HTR-8/SVneo (cell line): ENCODE measurements at places on chromosomes 16 and 17.
A peak's percentile ranks its signal among the peaks of the same experiment; 100 is the strongest.

DNA sequence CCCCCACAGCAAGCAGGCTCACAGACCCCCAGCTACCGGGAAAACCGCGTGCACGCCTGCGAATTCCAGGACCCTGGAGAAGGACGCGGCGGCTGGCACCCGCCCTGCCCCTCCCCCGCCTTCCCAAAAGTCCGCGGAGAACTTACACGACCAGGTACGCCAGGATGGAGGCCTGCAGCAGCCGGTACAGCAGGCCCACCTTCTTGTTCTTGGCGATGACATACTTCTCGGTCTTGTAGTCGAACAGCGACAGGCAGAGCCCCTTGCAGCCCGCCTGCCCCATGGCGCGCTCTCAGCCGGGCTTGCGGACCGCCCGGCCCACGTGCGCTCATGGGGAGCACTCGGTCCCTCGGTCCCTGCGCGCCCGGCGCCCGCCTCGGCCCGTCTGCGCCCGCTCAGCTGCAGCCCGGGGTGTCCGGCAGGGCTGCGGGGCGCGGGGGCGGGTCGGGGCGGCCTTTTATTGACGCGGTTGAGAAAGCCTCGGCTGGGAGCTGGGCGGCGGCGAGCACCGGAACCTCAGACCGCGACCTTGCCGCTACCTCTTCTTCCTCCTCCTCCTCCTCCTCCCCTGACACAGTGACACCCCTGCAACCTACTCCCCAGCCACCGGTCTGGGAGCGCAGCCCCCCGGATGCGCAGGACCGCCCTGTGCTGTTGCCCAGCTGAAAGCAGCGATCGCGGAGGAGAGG, at the start of gene P2RX5:
Gene P2RX5 (minus strand): TSS at position 433 of the 689 bp plus-strand sequence. CDS start 150 bp downstream, at position 283.
- DNase-seq, result no peak

GRCh38 chr17:47733674-47734410, 806 bp downstream of the TBX21 start:
- no peak for DNase-seq

DNA sequence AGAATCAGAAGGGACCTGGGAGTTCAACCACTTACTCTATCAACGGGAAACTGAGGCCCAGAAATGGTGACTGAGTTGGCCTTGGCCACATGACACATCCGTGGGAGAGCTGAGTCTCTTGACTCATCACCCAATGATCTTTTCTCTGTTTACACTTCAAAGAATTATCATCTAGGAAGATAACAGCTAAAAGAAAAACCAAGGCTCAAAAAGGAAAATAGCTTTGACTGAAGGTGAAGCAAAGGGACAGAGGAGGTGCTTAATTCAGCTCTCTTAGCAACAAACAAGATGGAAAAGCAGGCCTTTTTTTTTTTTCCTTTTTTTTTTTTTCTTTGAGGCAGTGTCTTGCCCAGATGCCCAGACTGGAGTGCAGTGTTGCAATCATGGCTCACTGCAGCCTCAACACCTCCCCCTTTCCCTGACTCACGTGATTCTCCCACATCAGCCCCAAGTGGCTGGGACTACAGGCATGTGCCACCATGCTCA, 16.7 kb downstream of the ERCC4 start:
- DNase-seq, result no peak

DNA sequence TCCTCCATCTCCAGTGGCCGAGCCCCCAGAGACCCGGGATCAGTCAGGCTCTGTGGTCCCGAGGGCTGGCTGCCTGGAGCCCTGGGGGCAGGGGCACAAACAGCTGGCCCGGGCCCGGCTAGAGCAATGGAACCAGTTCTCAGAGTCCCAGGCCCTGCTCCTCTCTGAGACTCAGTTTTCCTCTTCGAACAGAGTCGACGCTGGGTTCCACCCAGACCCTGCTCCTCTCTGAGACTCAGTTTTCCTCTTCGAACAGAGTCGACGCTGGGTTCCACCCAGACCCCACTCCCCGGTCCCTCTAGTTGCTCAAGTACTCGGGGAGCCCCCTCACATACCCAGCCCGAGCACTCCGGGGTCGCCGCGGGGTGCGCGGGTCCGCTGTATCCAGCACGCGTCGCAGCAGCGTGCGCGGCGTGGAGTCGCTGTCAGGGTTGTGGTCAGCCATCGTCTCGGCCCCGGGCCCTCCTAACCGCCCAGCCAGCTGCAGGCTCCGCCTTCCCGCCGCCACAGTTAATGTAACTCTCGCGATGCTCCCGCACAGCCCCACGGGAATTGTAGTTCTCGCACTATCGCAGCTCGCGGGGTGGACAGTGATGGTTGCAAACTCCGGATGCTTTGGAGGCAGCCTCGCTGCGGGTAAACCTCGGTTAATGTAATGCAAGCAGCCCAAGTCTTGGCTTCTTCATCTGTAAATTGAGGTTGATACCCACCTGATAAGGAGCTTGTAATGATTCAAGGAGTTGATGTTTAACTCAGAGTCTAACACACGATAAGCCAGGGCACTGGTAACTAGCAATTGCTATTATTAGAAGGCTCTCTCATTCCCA, 8.5 kb upstream of the THAP11 start:
- peak; percentile 98 for DNase-seq

- DNase-seq, result no peak
Observed at GRCh38 chr17:68993112-68993511, 37.9 kb upstream of the ABCA8 start.

- no peak for DNase-seq
Observed at GRCh38 chr16:79599837-79600637, 500 bp downstream of the MAF start.

GRCh38 chr16:89365044-89365467, 125.3 kb downstream of the ANKRD11 start:
- DNase-seq, result no peak

GRCh38 chr17:4594931-4595684, 10.8 kb downstream of the SMTNL2 start:
- DNase-seq, result no peak

DNA sequence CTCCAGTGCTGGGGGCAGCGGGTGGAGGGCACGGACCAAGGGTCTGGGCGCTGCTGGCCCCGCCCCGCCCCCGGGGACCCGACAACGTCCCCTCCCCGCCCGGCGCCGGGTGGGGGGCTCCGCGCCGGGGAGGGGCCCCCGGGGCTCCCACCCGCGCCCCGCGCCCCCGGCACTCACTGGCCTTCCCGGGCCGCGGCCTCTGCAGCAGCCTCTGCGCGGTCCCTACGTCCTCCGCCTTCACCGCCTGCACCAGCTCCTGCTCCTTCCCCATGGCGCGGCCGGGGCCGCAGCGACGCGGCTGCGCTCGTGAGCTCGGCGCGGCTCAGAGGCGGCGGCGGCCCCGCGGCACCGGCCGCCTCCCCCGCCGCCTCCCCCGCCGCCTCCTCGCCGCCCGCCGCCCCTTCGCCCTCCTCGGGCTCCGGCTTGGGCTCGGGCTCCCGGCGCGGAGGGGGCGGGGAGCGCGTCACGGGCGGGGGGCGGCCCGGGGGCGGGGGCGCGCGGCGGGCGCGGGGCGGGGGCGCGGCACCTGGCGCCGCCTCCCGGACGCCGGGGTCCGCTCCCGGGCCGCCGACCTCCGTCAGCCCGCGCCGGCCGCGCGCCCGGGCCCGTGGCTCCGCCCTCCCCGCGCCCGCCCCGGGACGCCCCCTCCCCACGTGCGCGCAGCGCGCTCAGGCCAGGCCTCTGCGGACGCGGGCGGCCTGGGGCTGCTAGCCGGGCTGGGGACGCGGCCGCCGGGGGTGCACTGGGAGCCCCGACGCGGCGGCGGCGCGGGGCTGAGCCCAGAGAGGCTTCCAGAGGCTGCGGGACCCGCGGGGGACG, at the start of gene CASKIN1:
Gene CASKIN1 (minus strand): TSS at position 444 of the 819 bp plus-strand sequence. CDS start 173 bp downstream, at position 271.
- DNase-seq, result no peak

- no peak for DNase-seq
Observed at GRCh38 chr16:77822661-77823060, 34.3 kb downstream of the VAT1L start.

- DNase-seq, result no peak
Observed at GRCh38 chr16:16073001-16073545, 123.7 kb downstream of the ABCC1 start.

DNA sequence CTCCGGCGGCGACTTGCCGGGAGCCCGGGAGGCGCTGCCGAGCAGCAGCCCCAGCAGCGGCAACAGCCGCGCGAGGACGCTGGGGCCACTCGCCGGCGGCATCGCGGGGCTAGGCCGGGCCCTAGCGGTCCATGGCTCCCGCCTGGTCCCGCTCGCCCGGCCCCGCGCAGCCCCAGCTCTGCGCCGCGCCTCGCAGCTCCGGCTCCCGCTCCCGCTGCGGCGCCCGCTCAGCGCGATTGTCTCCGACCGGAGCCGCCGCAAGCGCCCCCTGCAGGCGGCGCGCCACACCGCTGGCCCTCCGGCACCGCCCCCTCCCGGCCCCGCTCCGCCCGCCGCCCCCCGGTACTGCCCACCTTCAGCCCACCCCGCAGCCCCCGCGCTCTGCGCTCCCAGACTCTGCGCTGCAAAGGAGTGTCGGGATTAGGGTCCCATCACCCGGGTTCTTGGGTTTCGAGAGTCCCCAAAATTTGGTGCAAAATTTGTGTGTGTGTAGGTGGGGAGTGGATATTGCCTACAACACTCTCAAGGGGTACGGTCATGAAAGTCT, at the start of gene FAM171A2:
Gene FAM171A2 (minus strand): TSS at position 241 of the 547 bp plus-strand sequence. CDS start 139 bp downstream, at position 102.
- DNase-seq, result peak; percentile 82

DNA sequence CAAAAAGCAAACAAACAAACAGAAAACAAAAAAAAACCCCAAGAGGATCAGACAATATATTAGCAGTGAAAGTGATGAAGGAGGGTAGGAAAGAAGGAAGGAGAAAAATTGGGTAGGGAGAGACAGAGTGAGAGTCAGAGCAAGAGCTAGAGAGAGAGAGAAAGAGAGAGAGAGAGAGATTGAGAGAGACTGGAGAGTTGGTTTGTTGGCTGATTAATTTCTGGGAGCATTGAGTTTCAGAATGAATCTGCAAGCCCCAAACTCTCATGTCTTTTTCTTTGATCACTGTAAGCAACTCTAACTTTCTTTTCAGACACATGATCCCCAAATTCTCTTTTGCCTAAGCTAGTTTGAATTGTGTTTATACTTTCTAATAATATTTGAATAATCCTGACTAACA, 388.1 kb downstream of the SHISA9 start:
- DNase-seq, result no peak

GRCh38 chr16:77276661-77277060, 77.5 kb downstream of the SYCE1L start:
- no peak for DNase-seq

DNA sequence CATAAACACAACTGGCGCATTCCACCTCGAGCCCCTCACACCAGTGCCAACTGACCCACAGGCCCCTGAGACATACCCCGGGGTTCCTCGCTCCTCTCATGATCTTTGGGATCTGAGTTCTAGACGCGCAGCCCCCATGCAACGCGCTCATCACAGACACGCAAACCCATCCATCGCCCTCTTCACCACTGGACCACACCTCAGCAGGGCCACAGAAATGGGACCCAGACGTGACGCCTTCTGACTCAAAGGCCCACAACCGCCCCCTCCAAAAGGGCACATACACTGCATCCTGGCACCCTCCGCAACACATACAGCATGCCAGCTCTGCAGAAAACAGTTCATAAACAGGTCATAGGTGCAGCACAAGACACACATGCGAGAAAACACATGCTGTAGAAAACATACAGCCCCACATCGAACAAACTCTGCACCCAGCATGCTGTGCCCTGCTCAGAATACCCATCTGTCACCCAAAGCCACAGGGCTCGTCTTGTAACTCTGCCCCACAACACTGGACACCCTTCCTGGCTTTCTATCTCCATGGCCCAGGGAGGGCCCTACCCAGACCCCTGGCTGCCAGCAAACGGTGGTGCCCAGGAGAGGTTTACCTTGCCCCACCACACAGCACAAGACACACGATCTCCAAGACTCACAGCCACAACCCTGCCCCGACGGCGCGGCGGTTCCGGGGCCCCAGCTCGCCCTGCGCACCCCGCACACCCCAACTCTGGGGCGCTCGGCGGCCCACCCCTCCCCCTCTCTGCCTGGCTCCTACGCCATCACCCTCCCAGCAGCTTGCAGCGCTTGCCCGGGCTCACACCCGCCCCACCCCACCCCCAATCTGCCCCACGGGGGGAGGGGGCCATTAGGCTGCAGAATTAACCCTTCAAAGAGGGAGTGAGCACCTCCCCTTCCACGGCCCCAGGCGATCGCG, 887 bp downstream of the ZBTB4 start:
- DNase-seq, result peak; percentile 67

DNA sequence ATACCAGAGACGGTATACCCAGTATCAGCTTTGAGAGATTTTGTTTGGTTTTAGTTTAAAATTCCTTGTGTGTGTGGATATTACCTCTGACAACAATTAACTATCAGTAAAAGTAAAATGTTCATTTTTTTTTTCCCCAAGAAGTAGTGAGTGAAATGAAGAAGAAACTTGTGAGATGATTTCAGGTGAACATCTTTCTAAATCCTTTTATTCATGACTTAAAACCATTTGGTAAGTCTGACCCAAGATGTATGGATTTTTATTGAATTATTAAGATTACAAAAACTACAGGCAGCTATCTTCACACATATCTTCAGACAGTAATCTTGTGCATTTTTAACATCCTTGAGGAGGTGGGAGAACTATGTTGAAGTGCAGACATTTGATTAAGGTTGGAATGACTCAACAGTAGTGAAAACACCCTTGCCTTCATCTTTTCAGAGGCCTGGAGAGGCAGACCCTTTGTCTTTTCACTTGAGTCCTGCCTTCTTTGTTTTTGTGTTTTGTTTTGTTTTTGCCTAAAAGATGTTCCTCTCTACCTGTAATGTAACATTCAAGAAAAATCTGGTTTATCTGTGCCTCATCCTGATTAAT, 240.3 kb upstream of the TBX2 start:
- DNase-seq, result no peak

- DNase-seq, result no peak
Observed at GRCh38 chr16:13351601-13352217, 450.3 kb downstream of the SHISA9 start.

DNA sequence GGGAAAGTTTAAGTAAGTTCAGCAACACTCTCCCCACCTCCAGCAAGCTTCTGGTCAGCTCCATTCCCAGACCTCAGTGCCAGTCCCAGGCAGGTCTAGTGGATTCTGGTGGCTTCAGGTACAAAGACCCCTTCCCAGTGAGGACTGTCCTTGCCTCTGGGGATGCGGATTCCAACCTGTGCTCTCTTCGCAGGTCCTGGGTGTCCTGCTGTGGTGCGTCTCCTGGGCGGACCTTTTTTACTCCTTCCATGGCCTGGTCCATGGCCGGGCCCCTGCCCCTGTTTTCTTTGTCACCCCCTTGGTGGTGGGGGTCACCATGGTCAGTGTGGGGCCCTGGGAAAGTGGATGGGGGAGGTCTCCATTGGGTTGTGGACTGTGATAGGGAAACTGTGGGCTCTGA, 21.8 kb downstream of the ABCC3 start:
- no peak for DNase-seq

- peak; percentile 3 for DNase-seq
Observed at GRCh38 chr16:14111713-14112538, 40.8 kb downstream of the MRTFB start.
